ENCODE measurements at places on chromosomes 6 and 20.
A peak's percentile ranks its signal among the peaks of the same experiment; 100 is the strongest.

DNA sequence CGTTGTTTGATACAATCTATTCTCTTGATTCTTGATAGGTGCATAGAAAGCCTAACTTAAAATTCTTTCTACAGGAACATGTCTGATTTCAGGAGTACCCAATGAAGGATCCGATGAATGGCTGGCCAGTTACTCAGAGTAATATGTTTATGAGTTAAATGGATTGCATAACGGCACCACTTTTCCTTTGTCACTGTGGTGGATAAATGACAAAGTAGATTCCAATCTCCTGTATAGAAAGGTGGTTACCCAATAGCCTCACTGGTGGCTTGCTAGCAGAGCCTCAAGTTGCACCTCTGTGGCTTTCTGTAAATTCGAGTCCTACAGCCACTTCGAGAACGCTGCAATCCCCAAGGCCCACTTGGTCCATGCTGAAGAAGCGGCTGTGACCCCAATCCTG lies 28.4 kb downstream of the LHFPL5 start:
- DNase-seq: peak; percentile 20

DNA sequence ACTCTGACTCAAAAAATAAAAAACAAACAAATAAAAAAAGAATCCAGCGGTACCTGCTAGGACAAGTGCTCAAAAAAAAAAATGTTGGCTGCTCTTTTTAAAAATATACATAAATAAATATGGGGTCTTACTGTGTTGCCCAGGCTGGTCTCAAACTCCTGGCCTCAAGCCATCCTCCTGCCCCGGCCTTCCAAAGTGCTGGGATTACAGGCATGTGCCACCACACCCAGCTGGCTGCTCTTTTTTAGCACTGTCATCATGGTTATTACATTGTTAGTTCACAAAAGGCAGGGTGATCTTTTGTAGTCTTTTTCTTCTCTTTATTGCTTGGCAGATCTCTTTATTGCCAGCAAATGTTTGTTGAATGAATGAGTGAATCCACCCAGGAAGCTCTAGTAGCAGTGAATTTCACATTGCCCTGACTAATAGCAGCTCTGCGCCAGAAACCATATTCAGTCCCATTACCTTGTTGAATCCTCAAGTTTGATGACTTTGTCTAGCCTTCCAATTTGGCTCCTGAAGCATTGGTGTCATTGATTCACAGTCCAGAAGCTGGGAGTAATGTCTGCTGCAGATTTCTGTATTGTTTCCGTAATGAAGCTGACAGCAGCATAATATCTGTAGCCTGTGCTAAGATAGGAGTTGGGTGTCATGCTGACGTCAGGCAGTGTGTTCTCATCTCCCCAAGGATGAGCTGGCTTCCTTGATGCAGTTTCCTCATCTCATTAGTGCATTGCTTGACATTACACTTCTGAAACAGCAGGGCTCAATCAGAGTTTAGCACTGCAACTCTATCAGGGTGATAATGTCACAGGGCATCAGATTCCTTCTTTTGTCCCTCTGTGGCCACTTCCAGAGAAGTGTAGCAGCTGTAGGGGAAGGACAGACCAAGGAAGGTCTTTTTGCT lies 84.9 kb upstream of the TGM3 start:
- no peak for DNase-seq

DNA sequence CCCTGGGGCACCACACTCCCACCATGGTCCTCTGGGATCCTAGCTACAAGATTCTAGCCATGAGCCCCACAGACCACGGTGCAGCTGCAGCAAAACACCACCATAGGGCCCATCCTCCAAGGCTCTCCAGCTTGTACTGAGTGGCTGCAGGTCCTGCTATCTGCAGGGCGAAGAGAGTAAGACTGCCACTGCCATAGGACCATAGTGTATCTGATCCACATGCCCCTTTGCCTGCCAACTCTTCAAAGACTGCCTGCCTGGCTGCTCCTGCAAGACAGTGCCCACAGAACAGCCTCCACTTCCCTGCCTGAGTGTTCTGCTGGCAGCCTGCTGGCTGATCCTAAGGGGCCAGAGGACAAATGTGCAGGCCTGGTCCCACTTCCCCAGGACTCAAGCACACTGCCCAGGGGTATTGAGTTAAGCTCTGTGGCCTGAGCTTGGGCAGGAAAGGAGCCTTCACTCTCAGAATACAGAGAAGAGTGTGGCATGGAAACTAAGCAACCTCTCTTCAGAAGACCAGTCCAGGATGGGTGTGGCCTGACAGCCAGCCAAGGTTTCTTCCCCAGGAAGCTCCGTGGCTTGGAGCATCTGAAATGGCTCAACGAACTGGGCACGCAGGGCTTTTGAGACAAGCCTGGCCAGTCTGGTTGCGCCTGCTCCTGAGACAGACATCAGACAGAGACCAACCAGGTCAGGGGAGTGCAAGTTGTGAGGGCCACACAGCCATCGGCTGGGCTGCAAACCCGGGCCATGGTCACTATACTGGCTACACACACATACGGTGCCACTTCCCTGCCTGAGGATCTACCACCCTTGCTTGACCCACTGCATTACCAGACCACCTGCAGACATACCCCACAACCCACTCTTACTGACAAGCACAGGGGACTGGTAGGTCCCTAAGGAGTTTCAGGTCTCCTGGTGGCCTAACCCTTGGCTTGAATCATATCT lies 54.5 kb downstream of the RNGTT start:
- DNase-seq: no peak

DNA sequence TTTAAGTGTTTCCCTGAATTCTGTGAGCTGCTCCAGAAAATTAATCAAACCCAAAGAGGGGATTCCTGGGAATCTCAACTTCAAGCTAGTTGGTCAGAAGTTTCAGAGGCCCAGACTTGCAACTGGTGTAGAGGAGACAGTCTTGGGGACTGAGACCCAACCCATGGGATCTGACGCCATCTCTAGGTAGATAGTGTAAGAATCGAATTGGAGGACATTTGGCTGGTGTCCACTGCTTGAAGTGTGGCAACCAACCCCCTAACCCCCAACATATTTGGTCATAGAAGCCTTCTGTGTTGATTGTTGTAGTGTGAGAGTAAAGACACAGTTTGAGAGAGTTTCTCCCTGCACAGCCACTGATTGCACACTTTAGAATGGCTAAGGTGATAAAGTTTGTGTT lies 103.5 kb upstream of the CARMIL1 start:
- DNase-seq: no peak

- no peak for DNase-seq
Measured at GRCh38 chr6:28531479-28532128, 5.9 kb downstream of the GPX5 start.

- DNase-seq: no peak
Measured at GRCh38 chr20:39861381-39861780, 827.7 kb downstream of the MAFB start.

GRCh38 chr20:38828514-38829295 lies 23.2 kb downstream of the PPP1R16B start:
- DNase-seq: no peak

DNA sequence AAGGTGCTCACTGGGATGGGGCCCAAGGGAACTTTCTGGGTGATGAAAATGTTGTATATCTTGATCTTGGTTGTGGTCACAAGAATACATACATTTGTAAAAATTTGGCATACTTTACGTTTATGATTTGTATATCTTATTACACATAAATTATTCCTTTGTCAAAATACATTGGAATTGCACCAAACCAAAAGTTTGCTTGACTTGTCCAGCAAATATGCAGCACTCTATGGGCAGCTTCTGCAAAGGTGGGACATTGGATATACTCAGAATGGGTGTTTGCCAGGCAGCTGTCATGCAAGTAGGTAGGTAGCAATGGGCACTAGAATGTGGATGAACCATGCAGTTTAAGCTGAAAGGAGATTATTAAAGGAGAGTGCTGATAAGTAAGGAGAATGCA lies 78.0 kb downstream of the LAMP5 start:
- no peak for DNase-seq

- no peak for DNase-seq
Measured at GRCh38 chr20:53811577-53811976, 217.9 kb upstream of the ZNF217 start.

DNA sequence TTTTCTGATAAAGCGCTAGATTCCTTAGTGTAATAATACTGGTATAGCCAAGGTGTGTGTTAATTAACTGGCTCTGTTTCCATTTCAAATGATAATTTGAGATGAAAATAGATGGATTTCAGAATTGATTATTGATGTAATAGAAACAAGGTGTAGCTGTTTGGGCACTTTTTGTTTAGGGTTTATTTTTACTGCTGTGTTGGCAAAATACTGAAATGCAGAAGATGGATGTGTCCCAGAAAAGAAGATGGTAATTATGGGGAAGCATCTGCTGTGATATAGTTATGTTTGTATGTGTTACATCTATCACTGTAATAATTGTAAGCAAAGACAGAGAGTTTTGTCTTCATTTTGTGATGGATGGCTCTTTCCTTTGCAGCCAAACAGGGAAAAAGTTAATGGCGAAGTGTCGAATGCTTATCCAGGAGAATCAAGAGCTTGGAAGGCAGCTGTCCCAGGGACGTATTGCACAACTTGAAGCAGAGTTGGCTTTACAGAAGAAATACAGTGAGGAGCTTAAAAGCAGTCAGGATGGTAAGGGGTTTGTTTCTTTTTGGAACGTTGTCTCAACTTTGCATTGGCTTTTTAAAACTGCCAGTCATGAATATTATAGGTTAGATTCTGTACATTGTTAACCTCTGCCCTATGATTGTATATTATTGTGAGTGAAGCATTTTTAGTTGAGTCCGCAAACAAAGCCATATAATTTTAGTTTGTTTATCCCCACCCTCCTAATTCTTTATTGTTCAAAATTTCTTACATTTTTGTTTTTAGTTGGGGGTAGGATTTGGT lies 8.6 kb upstream of the ACAT2 start:
- no peak for DNase-seq

DNA sequence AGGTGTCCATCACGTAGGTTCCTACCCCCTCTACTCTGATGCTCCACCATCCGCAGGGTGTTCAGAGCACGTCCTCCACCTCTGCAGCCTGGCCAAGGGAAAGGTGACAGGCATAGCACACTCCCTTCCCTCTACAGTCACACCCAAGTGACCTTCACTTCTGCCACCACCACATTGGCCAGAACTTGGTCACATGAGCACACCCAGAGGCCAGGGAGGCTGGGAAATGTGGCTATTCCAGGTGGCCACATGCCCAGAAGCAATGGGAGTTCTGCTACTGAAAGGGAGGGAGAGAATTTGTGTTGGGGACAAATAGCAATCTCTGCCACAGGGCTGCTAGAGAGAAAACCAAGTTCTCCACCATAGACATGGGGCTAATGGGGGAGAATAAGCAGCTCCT lies 180.3 kb downstream of the NFATC2 start:
- DNase-seq: no peak

- DNase-seq: no peak
Measured at GRCh38 chr6:47681201-47681990, 17.0 kb upstream of the ADGRF4 start.

DNA sequence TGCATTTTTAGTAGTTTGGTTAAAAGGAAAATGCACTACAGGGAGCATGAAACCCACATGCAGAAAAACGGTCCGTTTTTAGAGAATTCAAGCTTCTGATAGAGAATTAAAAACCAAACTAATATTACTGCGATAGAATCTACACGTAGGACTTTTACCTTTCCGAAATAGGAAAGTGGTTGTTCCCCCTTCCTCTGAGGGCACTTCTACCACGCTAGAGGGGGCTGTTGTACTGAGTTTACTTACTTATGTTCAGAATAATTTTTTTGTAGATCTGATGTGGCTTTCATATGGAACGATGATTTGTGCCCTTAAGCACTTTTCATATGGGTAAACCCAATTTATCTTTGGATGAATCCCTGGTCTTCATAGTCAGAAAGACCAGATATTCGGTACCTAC lies 264.3 kb upstream of the PLN start:
- peak; percentile 78 for DNase-seq

GRCh38 chr20:17771206-17772004 lies 71.6 kb downstream of the BANF2 start:
- no peak for DNase-seq

DNA sequence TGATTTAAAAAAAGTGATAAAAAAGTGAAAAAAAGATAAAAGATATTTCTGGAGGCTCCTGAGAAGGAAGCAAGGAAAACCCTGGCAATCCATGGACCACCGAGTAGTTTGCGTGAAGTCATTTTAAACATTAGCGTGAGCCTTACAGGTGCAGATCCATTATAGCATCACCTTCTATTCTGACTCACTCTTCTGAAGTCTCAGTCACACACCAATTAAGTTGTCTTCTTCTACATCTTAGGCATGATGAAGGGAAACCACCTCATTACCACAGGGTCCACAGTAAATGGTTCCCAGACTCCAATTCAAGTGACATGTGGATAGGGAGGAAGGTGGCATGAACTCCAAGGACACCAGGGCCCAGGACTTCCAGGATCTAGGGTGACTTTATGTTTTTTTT lies 99.1 kb downstream of the GJA10 start:
- no peak for DNase-seq

DNA sequence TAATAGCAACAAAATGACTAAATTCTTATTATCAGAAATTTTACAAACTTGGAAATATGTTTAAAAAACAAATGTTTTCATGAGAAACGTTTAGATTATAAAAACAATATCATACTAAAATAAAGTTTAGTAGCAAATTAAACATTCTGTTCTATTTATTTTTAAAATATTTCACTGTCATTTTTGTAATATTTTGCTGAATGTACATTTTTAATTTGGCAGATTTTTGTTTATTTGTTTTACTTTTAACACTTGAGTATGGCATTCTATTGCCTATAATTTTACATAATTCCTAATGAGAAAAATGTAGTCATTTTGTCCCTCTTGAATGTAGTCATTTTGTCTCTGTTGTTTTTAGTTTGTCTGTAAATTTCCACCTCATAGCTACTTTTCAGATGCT lies 1400.2 kb downstream of the GRIK2 start:
- DNase-seq: no peak

GRCh38 chr6:167872538-167873210 lies 46.0 kb downstream of the AFDN start:
- peak; percentile 7 for DNase-seq

DNA sequence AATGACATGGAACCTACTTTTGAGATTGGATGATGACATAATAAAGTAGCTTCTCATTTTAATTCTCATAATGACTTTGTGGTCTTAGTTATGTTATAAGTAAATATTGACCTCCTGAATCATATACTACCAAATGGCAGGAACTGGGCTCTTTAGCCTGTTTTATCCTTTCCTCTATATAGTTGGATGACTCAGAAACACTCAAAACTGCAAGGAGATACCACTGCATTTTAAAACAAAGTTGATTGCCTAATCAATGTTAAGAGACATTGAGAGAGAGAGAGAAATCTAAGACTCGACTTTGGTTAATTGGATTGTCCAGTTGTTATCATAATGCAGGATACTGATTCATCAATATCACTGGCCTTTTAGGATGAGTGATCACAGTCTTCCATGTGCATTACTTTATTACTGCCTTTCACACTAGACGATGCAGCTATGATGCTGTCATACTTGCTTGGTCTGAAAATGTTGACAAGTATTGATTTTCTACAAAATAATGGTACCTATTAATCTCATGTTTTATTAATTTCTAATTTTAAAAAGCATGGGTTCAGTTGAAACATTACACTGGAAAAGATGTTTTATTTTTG lies 320.0 kb downstream of the NKAIN2 start:
- DNase-seq: no peak

GRCh38 chr6:83042467-83043053 lies 23.1 kb downstream of the UBE3D start:
- DNase-seq: no peak

- peak; percentile 92 for DNase-seq
Measured at GRCh38 chr6:29552512-29553051, 7.0 kb downstream of the UBD start.
